SK-N-SH (cell line): ENCODE measurements at places on chromosomes 6 and 20. TPM values are rescaled to one million over a fixed set of nuclear protein-coding genes. Genes with fewer than 3 reads are reported as not detected.

The KCNK5 gene
- polyA plus RNA-seq = 0.03 TPM in 1 of 2 replicates, not detected in the other

GRCh38 chr6:78861509-78861908 lies 5.8 kb upstream of the IRAK1BP1 start:
- DNase-seq = no peak

The TP53TG5 gene
- polyA plus RNA-seq = not detected in 2 replicates

The C2 gene
- 0.15 and 0.43 TPM in 2 replicates for polyA plus RNA-seq

The ADGB gene
- polyA plus RNA-seq = not detected in 2 replicates

DNA sequence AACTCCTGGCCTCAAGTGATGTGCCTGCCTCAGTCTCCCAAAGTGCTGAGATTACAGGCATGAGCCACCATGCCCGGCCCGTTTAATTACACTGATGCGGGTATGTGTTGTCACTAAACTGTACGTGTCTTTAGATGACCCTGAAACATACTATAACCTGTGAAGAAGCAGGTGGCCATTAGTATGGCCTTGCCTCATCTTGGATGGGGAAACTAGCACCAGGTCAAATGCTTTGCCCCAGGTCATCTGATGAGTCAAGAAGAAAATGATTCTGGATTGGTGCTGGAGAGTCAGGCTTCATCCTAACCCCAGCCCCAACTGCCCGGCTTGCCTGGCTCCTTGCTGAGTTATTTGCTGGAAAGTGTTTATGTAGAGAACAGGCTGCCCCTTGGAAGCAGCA lies 2.9 kb upstream of the SASH1 start:
- DNase-seq = no peak

DNA sequence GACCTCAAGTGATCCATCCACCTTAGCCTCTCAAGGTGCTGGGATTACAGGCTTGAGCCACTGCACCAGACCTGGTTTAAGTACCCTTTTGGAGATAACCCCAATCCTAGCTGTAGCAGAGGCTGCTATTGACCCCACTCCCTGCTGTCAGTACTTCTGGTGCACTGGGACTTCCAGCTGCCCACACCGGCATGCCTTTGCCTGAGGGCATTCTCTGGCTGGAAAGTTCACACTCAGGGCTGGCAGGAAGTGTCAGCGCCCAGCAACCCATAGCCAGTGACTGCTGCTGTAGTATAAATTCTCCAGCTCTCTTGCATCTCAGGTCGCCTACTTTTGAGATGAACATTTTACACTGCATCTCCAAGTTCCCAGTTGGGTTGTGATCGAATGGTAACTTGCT lies 75.3 kb downstream of the UTRN start:
- DNase-seq = no peak

The EDN3 gene
- polyA plus RNA-seq = 0.02 and 0.05 TPM in 2 replicates

DNA sequence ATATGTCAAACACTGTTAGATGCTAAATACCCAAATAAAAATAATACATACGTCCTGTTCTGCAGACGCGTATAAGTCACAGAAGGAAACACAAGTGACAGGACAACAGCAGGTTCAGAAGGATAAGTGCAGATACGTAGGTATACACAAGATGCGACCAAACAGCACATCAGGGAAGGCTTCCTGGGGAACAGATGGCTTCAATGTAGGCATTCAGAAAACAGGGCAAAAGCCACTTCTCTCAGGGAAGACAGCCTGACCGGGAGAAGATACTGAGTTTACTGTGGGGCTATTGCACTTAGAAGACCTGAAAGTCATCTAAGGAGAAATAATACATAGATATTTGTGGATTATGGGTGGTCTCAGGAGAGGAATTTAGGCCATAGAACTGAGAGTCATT lies 1.9 kb downstream of the HLA-DPA1 start:
- no peak for DNase-seq

GRCh38 chr6:29424575-29424974 lies 9.8 kb downstream of the OR12D1 start:
- DNase-seq = no peak

The SSTR4 gene
- not detected in 2 replicates for polyA plus RNA-seq

DNA sequence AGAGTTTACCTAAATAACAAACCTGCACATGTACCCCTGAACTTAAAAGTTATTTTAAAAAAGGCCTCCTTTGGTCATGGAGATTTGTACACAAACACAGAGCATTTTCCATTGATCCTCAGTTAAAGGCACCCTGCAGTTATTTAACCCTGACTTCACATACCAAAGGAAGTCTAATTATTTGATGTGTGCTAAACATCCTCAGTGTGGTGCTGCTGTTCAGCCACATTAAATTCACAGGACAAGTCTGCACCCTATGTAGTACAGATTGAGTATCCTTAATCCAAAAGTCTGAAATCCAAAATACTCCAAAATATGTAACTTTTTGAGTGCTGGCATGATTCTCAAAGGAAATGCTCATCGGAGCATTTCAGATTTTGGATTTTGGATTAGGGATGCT lies 21.4 kb downstream of the KCNQ5 start:
- DNase-seq = no peak

GRCh38 chr6:11120271-11121005 lies 8.9 kb upstream of the ERVFRD-1 start:
- DNase-seq = no peak

- DNase-seq = no peak
Observed at GRCh38 chr20:33024609-33025317, 6.7 kb upstream of the BPIFB6 start.

- no peak for DNase-seq
Observed at GRCh38 chr6:87291883-87292282, 30.5 kb upstream of the SMIM8 start.

GRCh38 chr6:168309183-168309582 lies 10.4 kb downstream of the DACT2 start:
- DNase-seq = no peak

The PCK1 gene
- not detected in 2 replicates for polyA plus RNA-seq

The RAET1L gene
- not detected in 2 replicates for polyA plus RNA-seq

The DDX43 gene
- polyA plus RNA-seq = not detected in 2 replicates

DNA sequence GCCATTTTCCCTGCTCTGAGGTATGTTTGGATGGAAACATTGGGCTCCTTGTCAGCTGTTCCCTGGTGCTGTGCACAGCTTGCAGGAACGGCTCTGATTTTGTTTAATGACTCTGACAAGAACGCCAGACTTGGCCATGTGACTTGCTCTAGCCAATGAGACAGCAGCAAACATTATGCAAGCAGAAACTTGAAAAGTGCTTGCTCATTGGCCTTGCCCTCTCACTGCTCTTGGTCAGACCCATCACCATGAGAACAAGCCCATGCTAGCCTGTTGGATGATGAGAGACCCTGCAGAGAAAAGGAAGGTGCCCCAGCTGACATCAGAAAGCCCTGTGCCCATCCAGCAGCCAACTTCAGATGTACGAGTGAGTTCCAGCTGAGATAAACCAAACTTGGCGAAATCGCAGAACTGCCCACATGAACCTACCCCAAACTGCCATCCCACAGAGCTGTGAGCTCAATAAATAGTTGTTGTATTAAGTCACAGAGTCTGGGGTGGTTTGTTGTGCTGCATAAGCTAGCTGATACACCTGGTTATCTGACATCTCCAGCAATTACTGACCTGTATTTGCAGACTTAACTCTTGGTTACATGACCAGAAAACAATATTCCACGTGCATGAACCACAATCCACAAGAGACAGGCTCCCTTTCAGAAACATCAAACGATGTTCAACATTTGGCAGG lies 96.9 kb downstream of the JPH2 start:
- DNase-seq = no peak

DNA sequence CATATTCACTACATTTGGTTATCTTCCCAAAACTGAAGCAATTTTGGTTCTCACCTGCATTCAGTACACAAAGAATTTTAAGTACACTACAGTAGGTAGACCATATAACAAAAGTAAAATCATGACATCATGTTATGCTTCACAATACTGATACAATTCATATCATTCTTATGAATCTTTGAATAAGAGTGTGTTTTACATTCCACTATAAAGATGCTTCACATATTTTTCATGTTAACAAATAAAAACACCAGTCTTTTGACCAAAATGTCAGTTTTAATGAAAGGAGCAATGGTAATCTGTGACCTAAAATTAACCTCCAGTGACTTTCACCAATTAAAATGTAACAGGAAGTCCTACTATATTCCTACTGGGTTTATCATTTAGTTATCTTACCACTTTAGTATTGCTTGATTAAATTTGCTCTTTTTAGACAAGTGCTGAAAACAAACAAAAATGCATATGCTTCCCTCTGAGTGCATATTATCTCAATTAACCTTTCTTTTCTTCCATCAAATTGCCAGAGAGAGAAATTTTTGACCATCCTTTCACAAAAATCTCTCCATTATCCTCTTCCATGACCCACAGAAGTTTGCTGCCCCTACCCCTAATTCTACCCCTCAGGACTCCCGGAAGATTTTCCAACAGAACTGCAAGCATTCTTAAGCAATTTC lies 49.3 kb downstream of the PHIP start:
- DNase-seq = no peak

DNA sequence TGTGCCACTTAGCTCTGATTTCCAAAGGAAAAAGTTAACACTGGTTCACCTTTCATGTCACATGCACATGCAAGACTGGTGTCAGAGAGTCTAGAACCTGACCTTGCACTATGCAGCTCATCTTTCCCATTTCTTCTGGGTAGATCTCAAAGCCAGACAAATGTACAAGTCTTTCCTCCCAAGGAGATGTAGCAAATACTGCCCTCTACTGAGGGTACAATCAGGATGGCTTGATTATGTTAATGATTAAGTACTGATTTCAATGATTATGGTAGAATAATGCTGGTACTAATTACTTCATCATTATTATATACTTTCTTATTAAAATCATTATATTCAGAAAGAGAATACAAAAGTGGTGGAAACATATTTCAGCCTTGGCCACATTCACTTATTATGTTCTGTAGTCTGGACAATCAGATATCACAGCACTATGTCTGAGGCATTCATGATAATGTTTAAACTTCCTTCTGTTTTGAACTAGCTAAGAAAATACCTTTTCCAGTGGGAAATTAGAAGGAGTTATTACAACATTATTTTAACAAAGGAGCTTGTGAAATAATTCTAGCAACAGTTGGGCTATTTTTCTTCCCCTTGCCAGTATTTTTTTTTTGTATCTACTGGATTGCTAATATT lies 68.5 kb upstream of the FOXO3 start:
- DNase-seq = peak; percentile 39

- DNase-seq = no peak
Observed at GRCh38 chr6:155377061-155377460, 62.8 kb upstream of the TFB1M start.

- DNase-seq = no peak
Observed at GRCh38 chr20:18657575-18657974, 69.7 kb downstream of the DTD1 start.

GRCh38 chr6:140504776-140505175 lies 1130.3 kb upstream of the CITED2 start:
- DNase-seq = no peak

DNA sequence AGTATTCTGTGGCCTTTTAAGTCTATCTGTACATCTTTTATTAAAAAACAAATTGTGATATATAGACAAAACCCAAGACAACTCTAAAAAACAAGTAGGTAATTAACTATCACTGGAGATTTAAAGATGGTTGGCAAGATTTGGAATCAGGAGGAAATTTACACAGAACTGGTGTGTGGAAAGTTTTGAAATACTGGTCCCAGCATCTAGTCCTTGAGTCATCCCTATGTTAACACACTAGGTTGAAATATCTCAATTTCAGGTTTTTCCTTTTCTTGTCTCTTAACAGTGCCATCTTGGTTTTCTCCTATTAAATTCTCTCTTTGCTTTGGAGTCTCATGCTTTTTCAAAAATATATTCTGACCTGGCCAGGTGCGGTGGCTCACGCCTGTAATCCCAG lies 27.5 kb downstream of the SASH1 start:
- no peak for DNase-seq

DNA sequence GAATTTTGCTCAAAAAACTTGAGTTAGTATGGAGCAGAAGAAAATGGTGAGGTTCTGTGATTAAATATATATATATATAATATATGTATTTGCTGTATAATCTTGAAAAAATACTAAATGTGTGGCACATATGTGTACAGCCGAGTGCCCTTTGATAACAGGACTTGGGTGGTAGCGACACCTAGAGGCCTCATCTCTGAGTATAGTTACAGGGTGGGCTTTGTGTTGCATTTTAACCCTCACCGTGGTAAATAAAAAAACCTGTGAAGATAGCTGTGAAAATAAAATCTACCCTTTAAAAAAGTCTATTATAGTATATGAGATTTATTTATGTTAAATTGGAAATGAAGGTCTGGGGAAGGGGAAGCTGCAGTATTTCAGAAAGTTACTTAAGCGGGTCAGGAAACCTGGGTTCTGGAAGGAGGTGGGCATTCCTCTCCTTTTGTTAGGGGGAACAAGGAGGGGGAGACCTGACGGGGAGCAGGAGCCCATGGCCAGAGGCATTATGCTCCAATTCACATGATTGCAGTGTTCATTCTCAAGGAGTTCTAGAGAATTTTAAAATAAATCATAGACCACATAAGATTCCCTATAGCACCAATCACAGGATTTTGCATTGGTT lies 82.7 kb downstream of the SH3BGRL2 start:
- peak; percentile 53 for DNase-seq

GRCh38 chr6:134830194-134830593 lies 119.7 kb downstream of the ALDH8A1 start:
- no peak for DNase-seq

The C20orf141 gene
- 1.1 and 1.2 TPM in 2 replicates for polyA plus RNA-seq

DNA sequence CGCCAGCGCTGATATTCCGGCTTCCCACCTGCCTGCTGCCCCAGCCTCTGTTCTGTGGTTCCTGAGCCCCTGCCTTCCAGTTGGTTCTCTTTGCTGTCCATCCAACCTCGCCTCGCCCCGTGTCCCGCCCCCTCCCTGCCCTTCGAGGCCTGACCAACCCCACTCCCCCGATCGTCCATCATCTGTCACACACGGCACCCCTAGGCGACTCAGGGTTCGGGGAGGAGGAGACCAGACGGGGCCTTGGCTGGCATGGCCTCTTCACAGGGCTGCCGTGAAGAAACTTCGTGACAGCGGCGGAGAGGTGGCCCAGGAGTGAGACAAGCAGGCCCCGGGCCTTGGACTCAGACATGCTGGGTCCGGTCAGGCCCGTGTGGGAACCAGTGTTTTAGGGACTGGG lies 226.1 kb downstream of the QKI start:
- DNase-seq = no peak

GRCh38 chr20:62336329-62336728 lies 30.8 kb downstream of the LAMA5 start:
- no peak for DNase-seq
